WTC11 (cell line): ENCODE measurements at places on chromosomes 1 and 21. TPM values are rescaled to one million over a fixed set of nuclear protein-coding genes. Genes with fewer than 3 reads are reported as not detected.

Gene EPB41
- 80.6 to 85.0 TPM (median 81.2 TPM) in 3 replicates for total RNA-seq

Gene FCMR
- total RNA-seq, result 0.37 to 1.0 TPM (median 0.71 TPM) in 3 replicates

Gene KCNE2
- total RNA-seq, result 0.23 to 0.62 TPM (median 0.44 TPM) in 3 replicates

Gene HFM1
- total RNA-seq, result 1.7 to 3.8 TPM (median 3.4 TPM) in 3 replicates

Gene PGLYRP3
- total RNA-seq, result not detected in 3 replicates

Gene PHTF1
- 23.9 to 28.7 TPM (median 25.2 TPM) in 3 replicates for total RNA-seq

Gene TNFRSF1B
- total RNA-seq, result 1.6 to 2.7 TPM (median 2.1 TPM) in 3 replicates

Gene FCRL1
- not detected in 3 replicates for total RNA-seq

Gene OVAAL
- not detected in 3 replicates for total RNA-seq

Gene TMPRSS15
- not detected in 3 replicates for total RNA-seq

DNA sequence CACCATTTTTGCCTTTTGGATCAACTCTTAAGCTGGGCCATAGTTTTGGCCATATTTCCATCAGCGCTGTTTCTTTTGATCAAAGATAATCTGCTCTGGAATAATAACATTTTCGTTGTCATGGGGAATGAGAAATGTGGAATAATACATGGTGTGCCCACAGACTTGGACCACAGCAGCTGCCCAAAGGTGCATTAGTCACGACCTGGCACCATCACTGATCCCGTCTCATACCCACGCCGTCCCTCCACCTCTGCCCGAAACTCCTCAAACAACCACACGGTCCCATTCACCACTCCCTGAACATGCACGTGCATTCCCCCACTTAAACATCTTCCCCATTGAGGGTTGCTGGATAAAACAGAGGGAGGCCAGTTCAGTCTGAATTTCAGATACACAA lies 76.9 kb downstream of the SLC66A1 start:
- no peak overlapping the region for H3K27ac ChIP-seq
- H3K36me3 ChIP-seq, result peaks cover 22% of the 10 kb centered on the region
- no peaks in the 10 kb centered on the region for H3K27me3 ChIP-seq
- H3K4me3 ChIP-seq, result no peak overlapping the region

GRCh38 chr1:92291372-92291999 lies 7.3 kb downstream of the GLMN start:
- no peak for DNase-seq
- no peaks in the 10 kb centered on the region for H3K27me3 ChIP-seq
- peaks cover 2% of the 10 kb centered on the region; the same call in 1 of the 2 replicates for H3K4me1 ChIP-seq

GRCh38 chr1:18373882-18374493 lies 106.7 kb upstream of the KLHDC7A start:
- peak; percentile 93 for DNase-seq
- peaks cover 9% of the 10 kb centered on the region for H3K36me3 ChIP-seq
- no peak overlapping the region for H3K4me3 ChIP-seq
- H3K27ac ChIP-seq, result no peak overlapping the region
- peaks cover 16% of the 10 kb centered on the region for H3K27me3 ChIP-seq
- peaks cover 13% of the 10 kb centered on the region for H3K4me1 ChIP-seq

- no peaks in the 10 kb centered on the region for H3K36me3 ChIP-seq
- H3K27me3 ChIP-seq, result no peaks in the 10 kb centered on the region
- H3K4me1 ChIP-seq, result peaks cover 49% of the 10 kb centered on the region
Measured at GRCh38 chr1:151511636-151512215, 539 bp downstream of the CGN start.

DNA sequence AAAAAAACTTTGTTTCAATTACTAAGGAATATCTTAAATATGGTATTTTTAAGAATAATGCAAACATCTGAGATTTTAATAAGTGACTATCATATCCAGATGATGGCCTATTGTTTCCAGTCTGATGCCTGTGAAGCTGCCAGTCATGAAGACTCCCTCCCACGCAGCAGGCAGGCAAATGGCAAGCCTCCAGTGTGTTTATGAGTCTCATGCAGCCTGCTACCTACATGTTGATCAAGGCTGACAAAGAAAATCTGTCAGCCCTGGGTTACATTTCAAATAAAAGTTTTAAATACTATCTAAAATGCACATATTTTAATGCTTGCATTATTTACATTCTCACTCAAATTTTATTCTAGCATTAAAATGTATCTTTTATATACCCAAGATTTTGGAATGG lies 137.6 kb upstream of the RNPC3 start:
- H3K4me3 ChIP-seq, result no peak overlapping the region
- H3K27ac ChIP-seq, result no peak overlapping the region
- DNase-seq, result no peak
- H3K4me1 ChIP-seq, result no peaks in the 10 kb centered on the region
- H3K27me3 ChIP-seq, result no peaks in the 10 kb centered on the region

GRCh38 chr1:90104941-90105538 lies 110.1 kb downstream of the ZNF326 start:
- DNase-seq, result no peak
- H3K27me3 ChIP-seq, result no peaks in the 10 kb centered on the region
- H3K36me3 ChIP-seq, result no peaks in the 10 kb centered on the region
- no peak overlapping the region for H3K27ac ChIP-seq
- no peak overlapping the region for H3K4me3 ChIP-seq
- H3K4me1 ChIP-seq, result peaks cover 3% of the 10 kb centered on the region; the same call in 1 of the 2 replicates

- no peak for DNase-seq
- no peaks in the 10 kb centered on the region; the same call in 1 of the 2 replicates for H3K27me3 ChIP-seq
- H3K36me3 ChIP-seq, result no peaks in the 10 kb centered on the region
Measured at GRCh38 chr1:216168546-216168945, 254.7 kb downstream of the USH2A start.

DNA sequence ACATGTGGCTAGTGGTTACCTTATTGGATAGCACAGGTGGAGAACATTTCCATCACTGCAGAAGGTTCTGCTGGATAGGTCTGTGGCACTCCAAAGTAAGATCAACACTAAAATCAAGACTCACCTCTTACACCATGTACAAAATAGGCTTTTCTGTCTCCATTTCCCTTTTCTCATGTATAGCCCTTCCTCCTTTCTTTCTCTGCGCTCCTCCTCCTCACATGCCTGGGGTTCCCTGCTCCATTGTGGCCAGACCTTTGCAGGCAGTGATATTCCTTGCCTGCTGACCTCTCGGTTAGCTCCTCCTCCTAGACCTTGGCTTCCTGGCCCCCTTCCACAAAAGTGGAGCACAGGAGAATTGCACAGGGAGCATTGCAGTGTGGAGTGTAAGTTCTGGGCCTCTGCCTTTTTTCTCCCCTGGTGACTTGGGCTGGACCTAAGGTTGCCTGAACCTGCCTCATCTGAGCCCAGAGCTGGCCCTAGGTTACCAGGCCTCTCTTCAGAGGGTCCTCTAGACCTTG lies 33.2 kb upstream of the RBM15 start:
- H3K4me3 ChIP-seq, result no peak overlapping the region
- no peaks in the 10 kb centered on the region for H3K36me3 ChIP-seq
- no peak for DNase-seq
- H3K27ac ChIP-seq, result no peak overlapping the region
- H3K27me3 ChIP-seq, result peaks cover 10% of the 10 kb centered on the region

DNA sequence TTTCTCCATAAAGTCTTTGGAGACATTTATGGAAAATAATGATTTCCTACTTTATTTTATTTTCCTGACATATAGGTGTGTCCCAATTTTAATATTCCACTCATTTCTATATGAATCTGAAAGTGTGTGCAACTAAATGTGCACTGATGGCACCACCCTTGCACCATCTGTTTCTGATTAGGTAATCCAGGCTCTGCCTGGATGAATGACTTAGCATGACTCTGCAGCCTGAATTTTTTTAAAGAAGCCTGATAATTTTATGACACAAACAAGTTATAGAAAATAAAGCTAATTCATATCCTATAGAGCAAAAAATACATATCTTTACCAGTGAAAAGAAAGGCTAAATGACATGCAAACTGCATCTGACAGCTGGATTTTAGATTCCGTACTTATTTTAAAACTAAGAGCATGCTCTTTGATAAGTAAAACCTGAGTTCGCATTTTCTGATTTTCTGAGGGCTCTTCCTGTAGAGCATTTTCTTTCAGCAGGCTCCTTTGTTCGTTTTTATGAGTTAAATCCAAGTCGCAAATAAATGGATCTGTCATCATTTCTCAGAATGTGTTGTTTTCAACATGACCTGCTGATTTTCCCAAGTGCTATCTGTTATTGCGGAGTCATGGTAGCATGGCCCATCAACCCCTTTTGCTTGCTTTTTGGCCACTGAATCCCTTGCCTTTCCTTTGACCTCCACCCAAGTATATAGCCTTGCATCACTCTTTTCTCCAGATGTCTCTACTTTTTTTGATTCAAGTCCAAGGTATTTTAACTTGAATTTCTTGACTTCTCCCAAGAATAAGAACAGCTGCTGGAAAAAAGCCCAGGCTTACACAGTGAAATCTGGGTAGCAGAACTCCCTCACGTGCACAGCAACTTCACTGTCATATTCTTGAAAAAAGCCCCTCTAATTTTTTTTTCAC lies 52.8 kb upstream of the LYPLAL1 start:
- H3K27me3 ChIP-seq, result no peaks in the 10 kb centered on the region
- no peak overlapping the region for H3K27ac ChIP-seq
- no peak for DNase-seq
- H3K4me1 ChIP-seq, result peaks cover 11% of the 10 kb centered on the region
- H3K36me3 ChIP-seq, result no peaks in the 10 kb centered on the region

GRCh38 chr1:157517016-157517415 lies 35.3 kb downstream of the FCRL5 start:
- H3K4me3 ChIP-seq, result no peak overlapping the region
- no peak overlapping the region for H3K27ac ChIP-seq
- no peaks in the 10 kb centered on the region; the same call in 1 of the 2 replicates for H3K27me3 ChIP-seq
- no peaks in the 10 kb centered on the region for H3K36me3 ChIP-seq
- H3K4me1 ChIP-seq, result no peaks in the 10 kb centered on the region

DNA sequence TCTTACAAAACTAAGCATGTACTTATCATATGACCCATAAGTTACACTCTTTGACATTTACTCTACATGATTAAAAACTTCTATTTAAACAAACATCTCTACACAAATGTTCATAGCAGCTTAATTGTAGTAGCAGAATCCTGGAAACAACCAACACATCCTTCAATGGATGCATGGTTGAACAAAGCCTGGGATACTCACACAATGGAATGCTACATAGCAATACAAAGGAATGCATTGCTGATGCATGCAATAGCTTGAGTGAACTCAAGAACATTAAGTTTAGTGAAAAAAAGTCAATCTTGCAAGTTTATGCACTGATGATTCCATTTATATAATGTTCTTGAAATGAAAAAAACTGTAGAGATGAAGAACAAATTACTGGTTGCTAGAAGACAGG lies 686.9 kb downstream of the LRRIQ3 start:
- DNase-seq, result no peak
- H3K36me3 ChIP-seq, result no peaks in the 10 kb centered on the region
- no peaks in the 10 kb centered on the region for H3K27me3 ChIP-seq
- H3K4me1 ChIP-seq, result no peaks in the 10 kb centered on the region
- H3K4me3 ChIP-seq, result no peak overlapping the region

DNA sequence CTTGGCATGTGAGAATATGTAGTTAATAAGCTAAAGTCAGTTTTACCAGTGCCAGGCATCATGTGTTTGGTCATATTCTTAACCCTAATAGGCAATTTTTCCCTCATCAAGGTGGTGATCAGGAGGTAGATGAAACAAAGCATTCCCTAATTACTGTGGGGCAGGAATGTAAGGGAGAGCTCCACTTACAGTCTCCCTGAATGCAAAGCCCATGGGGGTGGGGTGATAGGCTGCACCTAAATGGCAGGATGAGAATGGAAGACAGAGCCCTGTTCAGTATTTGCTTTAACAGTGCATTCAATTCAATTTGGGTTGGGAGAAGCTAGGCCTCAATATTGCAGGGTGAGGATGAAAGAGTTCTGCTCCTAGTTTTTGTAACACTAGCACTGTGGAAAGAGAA lies 23.4 kb downstream of the ZNF678 start:
- H3K4me1 ChIP-seq, result peaks cover 22% of the 10 kb centered on the region
- peak overlapping the region; percentile 35 for H3K4me3 ChIP-seq
- no peak for DNase-seq
- H3K27me3 ChIP-seq, result no peaks in the 10 kb centered on the region

DNA sequence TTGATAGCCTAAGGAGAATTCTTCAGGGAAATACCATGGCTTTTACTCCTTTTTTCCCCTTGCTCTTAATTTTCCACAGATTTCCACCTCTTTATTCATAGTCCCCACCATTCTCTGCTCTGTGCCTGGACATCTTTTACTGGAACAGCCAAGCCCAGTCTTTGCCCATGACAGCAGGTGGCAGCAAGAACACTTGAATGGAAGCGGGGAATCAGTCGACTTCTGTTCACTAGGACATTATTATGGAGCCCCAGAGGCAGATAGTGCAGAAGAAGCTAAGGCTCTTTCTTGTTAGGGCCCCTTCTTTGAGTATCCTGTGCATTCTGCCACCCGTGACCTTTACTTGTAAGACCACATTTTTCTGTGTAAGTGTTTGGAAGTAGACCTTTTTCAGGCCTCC lies 6.3 kb downstream of the OR14I1 start:
- H3K36me3 ChIP-seq, result peaks cover 65% of the 10 kb centered on the region
- no peak overlapping the region for H3K27ac ChIP-seq
- H3K4me1 ChIP-seq, result no peaks in the 10 kb centered on the region
- no peak overlapping the region for H3K4me3 ChIP-seq
- no peak for DNase-seq

DNA sequence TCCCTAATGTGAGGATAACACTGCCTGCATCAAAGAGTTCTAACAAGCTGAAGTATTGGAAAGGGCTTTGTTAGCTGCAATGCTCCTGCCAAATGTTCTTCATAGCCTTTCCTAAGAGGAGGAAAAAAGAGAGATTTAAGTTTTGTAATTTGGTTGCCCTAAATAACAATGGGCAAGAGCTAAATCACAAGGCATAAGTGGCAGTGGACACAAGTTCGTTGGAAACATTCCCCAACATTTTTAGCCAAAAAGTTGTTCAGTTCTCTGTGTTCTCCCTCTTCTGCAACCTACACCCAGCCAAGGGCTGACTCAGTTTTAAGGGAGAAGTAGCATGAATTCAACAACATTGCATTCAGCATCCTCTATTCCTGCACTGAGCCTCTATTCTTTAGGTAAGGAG lies 2.6 kb upstream of the UQCRHL start:
- peaks cover 5% of the 10 kb centered on the region for H3K4me1 ChIP-seq
- no peak for DNase-seq
- no peak overlapping the region for H3K27ac ChIP-seq
- no peaks in the 10 kb centered on the region; the same call in 1 of the 2 replicates for H3K27me3 ChIP-seq

GRCh38 chr1:151990058-151990855 lies 3.4 kb downstream of the S100A10 start:
- peak overlapping the region; percentile 78; the same call in 1 of the 2 replicates for H3K27ac ChIP-seq
- H3K4me1 ChIP-seq, result peaks cover 61% of the 10 kb centered on the region
- H3K4me3 ChIP-seq, result no peak overlapping the region
- H3K27me3 ChIP-seq, result peaks cover 8% of the 10 kb centered on the region; the same call in 1 of the 2 replicates
- DNase-seq, result no peak

DNA sequence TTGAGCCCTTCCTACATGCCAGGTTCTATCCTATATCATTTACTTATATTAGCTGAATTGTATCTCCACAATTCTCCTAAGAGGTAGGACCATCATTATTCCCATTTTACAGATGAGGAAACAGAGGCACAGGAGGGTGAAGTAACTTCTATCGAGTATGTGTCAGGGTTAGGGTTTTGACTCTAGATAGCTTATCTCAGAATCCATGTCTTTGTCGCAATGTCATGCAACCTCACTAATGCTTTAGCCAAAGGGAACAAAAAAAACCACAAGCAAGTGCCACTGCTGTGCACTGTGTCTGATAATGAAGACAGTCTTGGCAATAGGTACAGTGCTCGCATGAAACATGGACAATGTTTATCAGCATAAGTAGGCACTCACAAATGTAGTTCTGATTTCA lies 95.4 kb upstream of the CLDN14 start:
- no peak for DNase-seq
- H3K4me1 ChIP-seq, result no peaks in the 10 kb centered on the region
- H3K27ac ChIP-seq, result no peak overlapping the region

GRCh38 chr1:24385160-24385940 lies 28.2 kb downstream of the STPG1 start:
- peaks cover 2% of the 10 kb centered on the region; the same call in 1 of the 2 replicates for H3K36me3 ChIP-seq
- no peak overlapping the region for H3K4me3 ChIP-seq
- H3K27ac ChIP-seq, result no peak overlapping the region
- peak; percentile 75 for DNase-seq

- no peak overlapping the region for H3K27ac ChIP-seq
- H3K27me3 ChIP-seq, result peaks cover 12% of the 10 kb centered on the region
- no peak overlapping the region for H3K4me3 ChIP-seq
- no peak for DNase-seq
Measured at GRCh38 chr1:4587721-4588120, 66.7 kb upstream of the AJAP1 start.
